Stimulated activated CD4-positive, alpha-beta T cell treated with anti-CD3 and anti-CD28 coated beads, Interleukin-1b, Interleukin-23, amount 100 ng/mL, for 4 hours (primary cell): ENCODE measurements at places on chromosomes 7 and 10.

GRCh38 chr10:12208460-12208859, 12.5 kb downstream of the CDC123 start:
- no peak for DNase-seq

GRCh38 chr10:34281661-34282582, 533.2 kb downstream of the PARD3 start:
- no peak for DNase-seq

GRCh38 chr7:151717415-151717814, 159.5 kb downstream of the PRKAG2 start:
- no peak for DNase-seq

- DNase-seq = no peak
Observed at GRCh38 chr7:120110169-120110568, 162.8 kb upstream of the KCND2 start.

- no peak for DNase-seq
Observed at GRCh38 chr7:144812379-144813283, 23.2 kb downstream of the TPK1 start.

GRCh38 chr7:106629516-106629915, 31.4 kb downstream of the CCDC71L start:
- DNase-seq = no peak

GRCh38 chr7:79410345-79410744, 43.1 kb downstream of the MAGI2 start:
- no peak for DNase-seq
